ENCODE measurements at places on chromosomes 3 and 15. TPM values are rescaled to one million over a fixed set of nuclear protein-coding genes. Genes with fewer than 3 reads are reported as not detected.

COL8A1 gene
- total RNA-seq = 65.6 TPM

DNA sequence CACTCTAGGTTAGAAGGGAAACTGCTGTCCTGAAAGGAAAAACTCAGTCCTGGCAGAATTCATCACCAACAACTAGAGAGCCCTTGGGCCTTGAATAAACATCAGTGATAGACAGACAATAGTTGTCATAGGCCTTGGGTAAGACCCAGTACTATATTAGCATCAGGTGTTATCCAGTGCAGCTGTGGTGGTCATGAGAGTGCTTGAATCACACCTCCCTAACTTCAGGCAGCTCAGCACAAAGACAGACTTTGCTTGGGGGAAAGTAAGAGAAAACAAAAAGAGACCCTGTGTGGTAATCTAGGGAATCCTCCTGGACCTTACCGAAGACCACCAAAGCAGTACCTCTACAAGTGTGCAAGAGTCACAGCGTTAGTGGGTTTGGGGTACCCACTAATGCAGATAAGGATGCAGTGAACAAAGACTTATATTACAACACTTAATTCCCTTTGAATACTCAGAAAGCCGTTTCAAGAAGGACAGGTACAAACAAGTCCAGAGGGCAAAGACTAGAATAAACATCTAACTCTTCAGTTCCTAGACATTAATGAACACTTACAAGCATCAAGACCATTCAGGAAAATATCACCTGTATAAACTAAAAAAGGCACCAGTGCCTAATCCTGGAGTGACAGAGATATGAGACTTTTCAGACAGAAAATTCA, 332.3 kb upstream of the EPHA3 start:
- no peak for DNase-seq

- no peak for DNase-seq
Observed at GRCh38 chr15:85672332-85673084, 122.2 kb downstream of the KLHL25 start.

DNA sequence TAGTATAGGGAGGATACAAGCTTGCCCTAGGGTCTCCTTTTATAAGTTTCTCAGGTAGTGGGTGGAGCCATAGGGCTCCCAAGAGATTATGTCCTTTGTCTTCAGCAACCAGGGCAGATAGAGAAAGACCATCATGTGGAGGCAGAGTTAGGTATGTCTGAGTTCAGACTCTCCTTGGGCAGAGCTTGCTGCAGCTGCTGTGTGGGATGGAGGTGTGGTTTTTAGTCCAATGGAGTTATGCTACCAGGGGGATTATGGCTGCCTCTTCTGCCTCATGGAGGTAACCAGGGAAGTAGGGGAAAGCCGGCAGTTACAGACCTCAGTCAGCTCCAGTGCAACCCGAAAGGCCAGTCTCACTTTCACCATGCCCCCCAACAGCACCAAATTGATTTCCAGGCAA, 220.5 kb downstream of the NECTIN3 start:
- no peak for DNase-seq
